ENCODE measurements at places on chromosomes 1 and 21.
A peak's percentile ranks its signal among the peaks of the same experiment; 100 is the strongest.

GRCh38 chr1:207888652-207889051 lies 22.3 kb downstream of the CD34 start:
- DNase-seq = no peak

DNA sequence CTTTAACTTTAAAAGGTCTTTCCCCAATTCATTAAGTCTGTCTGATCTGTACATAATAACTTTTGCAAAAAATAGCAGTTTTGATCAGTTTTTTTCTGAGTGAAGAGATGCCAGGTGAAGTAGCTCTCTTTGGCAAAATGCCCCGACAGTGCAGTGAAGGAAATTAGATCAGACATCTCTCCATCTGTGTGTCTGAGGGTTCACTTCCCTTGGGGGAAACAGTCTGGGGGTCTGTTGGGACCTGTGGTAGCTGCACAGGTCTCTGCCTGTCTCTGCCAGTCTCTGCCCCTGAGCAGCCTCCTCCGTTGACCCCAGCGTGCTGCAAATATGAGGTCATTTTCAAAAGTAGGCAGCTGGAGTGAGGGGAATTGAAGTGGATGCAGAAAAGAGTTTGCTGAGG lies 54.5 kb downstream of the TBCE start:
- no peak for DNase-seq

DNA sequence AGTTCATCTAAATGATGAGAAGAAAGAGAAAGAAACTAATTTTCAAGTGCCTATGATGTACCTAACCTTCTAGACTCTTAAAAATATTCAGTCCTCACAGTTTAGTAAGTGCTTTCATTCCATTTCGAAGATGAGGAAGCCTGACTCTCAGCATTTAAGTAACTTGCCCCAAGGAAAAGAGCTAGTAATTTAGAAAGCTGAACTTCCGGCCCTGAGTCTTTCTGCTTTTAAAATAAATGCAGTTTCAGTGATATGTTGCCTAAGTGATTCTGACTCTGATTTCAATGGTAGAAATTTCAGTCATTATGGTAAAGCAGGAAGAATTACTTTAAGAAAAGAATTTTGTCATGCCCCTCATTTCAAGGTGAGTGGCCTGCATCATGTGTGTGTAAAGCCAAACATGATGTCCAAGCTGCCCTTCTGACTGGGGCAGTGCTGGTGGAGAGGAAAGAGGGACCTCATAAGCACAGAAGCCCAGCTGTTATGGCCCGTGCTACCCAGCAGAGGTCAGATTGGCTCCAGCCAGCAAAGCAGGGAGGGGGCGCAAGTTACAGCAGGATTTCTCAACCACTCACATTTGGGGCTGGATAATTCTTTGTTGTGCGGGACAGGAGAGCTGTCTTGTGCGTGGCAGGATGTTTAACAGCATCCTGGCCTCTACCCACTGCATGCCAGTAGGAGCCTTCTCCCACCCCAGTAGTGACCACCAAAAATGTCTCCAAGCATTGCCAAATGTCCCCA lies 10.7 kb downstream of the ATP1A4 start:
- DNase-seq = no peak

GRCh38 chr1:189803364-189803763 lies 674.3 kb downstream of the BRINP3 start:
- no peak for DNase-seq

GRCh38 chr1:14778898-14779865 lies 180.7 kb downstream of the KAZN start:
- DNase-seq = peak; percentile 15

GRCh38 chr1:68511254-68511653 lies 14.4 kb upstream of the DEPDC1 start:
- DNase-seq = no peak

- no peak for DNase-seq
Observed at GRCh38 chr1:247247568-247247967, 8.3 kb upstream of the VN1R5 start.

DNA sequence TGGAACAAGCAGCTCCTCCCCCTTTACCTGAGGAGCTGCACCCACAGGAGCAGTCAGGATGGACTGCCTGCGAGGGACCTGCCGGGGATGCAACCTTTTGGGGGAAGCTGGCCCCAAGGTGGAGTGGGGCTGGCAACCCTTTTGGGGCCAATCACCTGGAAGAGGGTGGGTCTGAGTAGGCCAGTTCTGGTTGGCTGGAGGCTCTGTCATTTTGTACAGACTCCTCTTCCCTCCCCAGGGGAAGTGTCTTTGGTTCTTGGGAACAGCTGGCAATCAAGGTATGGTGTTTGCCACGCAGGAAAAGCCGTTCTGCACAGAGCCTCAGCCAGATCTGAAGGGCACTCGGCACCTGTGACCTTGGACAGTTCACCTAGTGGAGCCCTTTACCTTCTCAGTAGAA lies 280 bp upstream of the A3GALT2 start:
- no peak for DNase-seq

- DNase-seq = no peak
Observed at GRCh38 chr1:41939194-41939593, 20.5 kb upstream of the HIVEP3 start.

GRCh38 chr1:21618561-21619374 lies 50.4 kb downstream of the RAP1GAP start:
- DNase-seq = no peak

GRCh38 chr1:193025218-193025617 lies 33.9 kb downstream of the UCHL5 start:
- DNase-seq = no peak

GRCh38 chr1:61157468-61157987 lies 75.2 kb downstream of the NFIA start:
- DNase-seq = no peak

GRCh38 chr1:8334106-8334851 lies 16.4 kb downstream of the SLC45A1 start:
- DNase-seq = no peak

DNA sequence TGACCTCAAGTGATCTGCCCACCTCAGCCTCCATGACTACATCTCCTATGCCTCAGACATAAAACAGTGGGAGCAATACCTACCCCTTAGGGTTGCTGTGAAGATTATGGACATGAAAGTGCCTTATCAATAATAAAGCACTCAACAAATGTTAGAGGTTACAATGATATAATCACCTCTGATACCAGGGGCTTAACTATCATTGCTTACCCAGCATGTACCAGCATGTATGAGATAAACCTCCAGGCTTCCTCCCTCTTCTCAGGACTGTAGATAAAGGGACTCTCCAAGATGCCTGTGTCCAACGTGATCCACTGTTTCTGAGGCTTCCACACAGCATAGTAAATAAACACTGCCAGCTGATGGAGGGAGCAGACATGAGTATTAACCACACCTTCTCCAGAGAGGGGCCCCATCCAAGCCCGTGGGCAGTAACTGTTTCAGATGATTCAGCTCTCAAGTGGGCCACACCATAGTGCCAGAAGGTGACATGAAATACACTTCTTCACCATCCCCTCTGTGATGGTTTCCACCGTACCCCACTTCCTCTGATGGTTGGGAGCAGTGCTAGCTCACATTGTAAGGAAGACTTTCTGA lies 26.2 kb downstream of the RHBDL2 start:
- no peak for DNase-seq

- no peak for DNase-seq
Observed at GRCh38 chr1:243842161-243842560, 7.9 kb downstream of the AKT3 start.

- no peak for DNase-seq
Observed at GRCh38 chr1:61481315-61481715, 243.6 kb downstream of the TM2D1 start.

GRCh38 chr1:231862611-231863010 lies 236.0 kb downstream of the DISC1 start:
- no peak for DNase-seq

GRCh38 chr1:235996048-235996785 lies 68.7 kb downstream of the NID1 start:
- DNase-seq = no peak

DNA sequence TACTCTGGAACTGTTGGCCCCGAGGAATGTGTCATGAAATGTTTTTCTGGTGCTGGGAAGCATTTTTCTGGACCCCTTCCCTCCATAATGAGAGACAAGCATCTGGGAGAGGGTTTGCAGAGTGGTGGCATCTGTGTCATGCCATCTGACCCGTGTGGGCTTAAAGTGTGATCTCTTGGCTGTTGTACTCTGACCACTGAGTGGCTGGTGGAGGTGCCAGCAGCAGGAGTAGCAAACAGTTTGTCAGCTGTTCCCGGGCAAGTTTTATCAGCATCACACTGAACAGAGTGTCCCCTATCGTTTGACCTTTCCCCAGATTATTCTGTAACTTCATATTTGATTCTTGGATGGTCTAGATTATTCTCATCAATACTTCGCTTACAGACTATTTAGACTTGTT lies 150.1 kb downstream of the HHAT start:
- no peak for DNase-seq

DNA sequence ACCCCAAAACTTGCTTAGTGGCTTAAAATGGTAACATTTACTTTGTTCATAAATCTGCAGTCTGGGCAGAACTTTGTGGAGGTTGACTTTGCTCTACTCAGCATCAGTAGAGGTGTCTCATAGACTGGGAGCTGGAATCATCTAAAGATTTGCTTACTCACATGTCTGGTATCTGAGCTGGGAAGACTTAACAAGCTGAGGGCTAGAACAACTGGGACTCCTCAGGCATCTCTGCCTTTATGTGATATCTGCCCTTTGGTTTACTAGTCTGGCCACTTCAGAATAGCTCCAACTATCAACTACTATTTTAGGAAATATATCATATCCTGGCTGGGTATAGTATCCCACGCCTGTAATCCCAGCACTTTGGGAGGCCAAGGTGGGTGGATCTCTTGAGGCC lies 82.5 kb downstream of the C4BPA start:
- DNase-seq = no peak

DNA sequence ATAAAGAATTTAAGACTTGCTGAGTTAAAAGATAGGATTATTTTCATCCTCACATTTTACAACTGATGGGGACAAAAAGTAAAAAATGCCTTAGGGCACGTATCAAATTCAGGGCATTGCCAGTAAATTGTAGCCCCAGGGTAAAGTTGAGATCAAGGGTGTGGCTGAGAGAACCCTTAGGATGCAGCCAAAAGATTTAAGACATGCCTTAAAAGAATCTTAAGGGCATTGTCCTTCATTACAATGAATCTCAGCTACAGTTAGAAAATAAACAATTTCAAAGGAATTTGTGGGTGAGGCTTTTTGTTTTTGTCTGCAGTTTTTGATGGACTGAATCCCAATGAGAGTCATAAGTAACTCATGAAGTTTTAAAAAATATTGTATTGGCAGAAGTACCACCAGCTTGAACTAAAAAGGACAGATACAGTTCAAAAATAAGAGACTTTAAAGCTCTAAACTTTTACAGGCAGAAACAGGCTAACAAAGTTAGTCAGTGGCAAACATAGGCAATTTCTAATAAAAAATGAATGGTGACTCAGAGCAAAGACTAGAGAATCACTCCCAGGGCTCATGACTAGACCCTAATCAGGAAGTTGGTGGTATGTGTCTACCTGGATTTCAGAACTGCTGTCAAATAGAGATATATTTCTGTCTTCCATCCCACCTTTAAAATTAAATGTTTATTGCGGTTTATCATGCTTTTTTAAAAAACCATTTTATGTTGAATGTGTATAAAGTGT lies 165.1 kb upstream of the SNX7 start:
- no peak for DNase-seq

Measured in activated naive CD4-positive, alpha-beta T cell treated with anti-CD3 and anti-CD28 coated beads, Interleukin-2, amount 50 U/mL, for 16 hours (primary cell).